Hematopoietic multipotent progenitor cell treated with erythropoietin and hydrocortisone succinate and interleukin-3 and kit ligand, for 17 days (in vitro differentiated cells): ENCODE measurements at places on chromosomes 3 and 15.
A peak's percentile ranks its signal among the peaks of the same experiment; 100 is the strongest.

DNA sequence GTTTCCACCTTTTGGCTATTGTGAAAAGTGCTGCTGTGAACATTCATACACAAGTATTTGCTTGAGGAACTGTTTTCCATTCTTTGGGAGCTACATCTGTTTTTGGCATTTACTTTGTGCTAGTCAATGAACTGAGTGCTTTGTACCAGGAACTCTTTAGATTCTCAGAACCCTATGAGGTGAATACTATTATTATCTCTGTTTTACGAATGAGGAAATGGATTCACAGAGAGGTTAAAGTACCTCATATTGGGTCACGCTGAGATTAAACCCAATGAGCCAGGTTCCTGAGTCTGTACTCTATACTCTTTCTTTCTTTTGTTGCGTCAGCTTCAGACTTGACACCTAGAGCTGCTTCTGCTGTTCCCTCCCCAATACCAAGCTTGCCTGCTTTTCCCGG is 358.1 kb downstream of the CNTN4 start:
- DNase-seq, result no peak

- no peak for DNase-seq
Observed at GRCh38 chr15:44529864-44530604, 6.9 kb upstream of the EIF3J start.

DNA sequence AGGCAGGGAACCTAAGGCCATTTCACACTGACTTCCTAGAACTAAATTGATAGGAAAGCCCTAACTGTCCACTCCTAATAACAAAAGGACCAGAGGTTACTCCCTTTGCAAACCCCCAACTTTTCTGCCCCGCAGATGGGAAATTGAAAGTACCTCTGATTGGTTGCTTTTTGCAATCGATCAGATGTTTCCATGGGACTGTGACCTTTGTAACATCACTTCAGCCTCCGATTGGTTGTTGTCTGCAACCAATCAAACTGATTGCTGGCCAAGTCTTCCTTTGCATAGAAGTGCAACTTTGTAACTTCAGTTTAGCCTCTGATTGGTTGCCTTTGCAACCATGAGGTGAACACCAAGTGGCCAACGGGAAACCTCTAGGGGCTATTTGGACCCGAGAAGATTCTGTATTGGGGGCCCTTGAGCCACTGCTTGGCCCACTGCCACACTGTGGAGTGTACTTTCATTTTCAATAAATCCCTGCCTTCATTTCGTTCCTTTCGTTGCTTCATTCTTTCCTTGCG is 11.3 kb upstream of the KNL1 start:
- no peak for DNase-seq

DNA sequence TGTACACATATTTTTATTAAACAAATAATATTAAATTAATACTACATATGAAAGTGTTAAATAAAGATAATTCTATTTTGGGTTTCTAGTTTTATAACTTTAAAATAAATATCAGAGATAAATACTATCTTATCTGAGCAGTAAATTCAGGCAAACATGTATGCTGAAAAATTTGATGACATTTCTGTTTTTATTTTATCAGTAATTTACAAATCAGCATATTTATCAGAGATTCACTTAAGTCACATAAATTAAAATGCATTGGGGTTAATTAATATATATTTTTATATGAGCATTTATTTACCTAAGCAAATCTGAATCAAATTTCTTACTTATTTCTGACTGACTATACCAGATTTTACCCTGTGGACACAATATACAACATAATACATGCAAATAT is 1499.8 kb downstream of the OTOL1 start:
- no peak for DNase-seq

DNA sequence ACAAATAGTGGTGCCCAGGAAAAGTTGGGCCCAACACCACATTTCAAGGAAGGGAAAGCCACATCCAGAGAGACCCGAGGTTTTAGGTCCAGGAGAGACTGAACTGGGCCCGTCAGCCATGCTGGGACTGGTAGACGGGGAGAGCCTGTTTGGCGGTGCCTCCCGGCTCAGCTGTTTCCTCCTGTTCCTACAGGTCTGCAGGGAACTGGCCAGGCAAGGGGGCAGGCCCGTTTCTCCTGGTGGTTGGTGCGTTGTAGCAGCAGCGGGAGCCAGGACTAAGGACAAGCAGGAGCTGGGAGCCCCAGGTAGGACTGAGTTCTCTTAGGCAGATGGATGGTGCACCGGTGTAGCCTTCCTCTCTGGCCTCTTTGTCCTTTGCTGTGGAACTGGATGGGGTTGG is 3.9 kb downstream of the PRKCD start:
- DNase-seq, result no peak

DNA sequence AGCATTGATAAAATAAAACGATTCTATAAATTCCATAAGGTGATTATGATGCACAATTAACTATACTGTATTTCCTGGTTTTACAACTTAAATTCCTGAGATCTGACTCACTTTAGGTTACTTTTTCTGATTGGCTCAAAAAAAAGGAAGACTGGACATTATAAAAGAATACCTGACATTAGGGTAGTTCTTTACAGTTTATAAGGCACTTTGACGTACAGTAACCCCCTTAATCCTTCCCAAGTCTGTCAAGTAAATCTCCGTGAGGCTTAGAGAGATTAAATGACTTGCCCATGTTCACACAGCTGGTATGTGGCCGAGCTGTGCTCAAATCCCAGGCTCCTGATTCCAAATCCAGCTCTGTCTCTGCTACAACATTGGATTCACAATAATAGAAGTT is 1.0 kb upstream of the SLTM start:
- DNase-seq, result no peak

GRCh38 chr3:123258811-123259420 is 57.2 kb downstream of the SEC22A start:
- peak; percentile 40 for DNase-seq

DNA sequence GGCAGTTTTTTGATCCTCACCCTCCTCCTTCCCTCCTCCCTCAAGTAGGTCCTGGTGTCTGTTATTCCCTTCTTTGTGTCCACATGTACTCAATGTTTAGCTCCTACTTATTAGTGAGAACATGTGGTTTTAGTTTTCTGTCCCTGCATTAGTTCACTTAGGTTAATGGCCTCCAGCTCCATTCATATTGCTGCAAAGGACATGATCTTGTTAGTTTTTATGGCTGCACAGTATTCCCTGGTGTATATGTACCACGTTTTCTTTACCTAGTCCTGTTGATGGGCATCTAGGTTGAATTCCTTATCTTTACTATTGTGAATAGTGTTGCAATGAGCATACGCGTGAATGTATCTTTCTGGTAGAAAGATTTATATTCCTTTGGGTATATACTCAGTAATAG is 61.7 kb upstream of the FGF7 start:
- DNase-seq, result no peak

DNA sequence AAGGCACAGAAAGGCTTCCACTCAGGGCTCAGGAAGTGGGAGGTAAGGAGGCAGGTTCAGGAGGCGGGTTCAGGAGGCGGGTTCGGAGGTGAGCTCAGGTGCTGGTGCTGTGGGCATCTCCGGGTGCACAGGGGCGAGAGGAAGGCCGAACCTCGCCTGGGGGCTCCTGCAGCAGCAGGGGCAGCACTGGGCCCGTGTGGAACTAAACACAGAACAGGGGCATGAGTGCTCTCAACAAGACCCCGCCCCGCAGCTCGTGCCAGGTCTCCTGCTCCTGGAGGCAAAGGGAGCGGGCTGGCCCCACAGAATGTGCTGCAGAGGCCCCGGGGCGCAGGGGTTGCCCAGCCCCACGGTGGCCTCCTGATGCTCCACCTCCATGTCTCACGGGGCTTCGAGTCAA is 13.7 kb downstream of the ZDHHC19 start:
- DNase-seq, result no peak

GRCh38 chr3:188274249-188274915 is 120.4 kb downstream of the LPP start:
- DNase-seq, result no peak

GRCh38 chr15:92519709-92520108 is 126.0 kb downstream of the ST8SIA2 start:
- DNase-seq, result no peak

DNA sequence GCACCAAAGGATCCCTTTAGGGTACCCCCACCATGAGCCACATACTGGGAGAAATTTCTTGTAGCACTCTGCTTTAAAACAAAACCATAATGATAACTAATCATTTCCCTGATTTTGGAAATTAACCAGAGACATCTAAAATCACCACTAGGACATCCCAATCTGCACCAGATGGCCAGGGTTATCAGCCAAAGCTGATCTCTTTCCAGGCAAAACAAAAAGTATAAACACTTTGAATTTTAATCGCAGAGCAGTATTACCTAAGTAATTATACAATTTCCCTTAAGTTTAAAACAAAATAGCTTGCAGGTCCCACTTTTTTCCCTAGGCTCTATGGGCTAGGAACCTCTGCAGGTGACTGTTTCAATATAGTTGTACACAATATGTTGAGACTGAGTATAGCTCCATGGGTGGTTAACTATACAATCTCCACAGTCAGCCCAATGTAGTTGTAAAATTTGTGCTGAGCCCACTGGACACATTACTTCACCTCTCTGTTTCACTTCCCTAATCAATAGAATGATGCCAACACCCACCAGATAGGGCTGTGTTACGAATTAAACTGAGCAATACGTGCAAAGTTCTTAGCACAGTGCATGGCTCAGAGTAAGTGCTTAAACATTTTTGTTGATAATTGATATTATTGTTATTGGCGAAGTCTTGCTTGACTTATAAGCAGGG is 629 bp upstream of the NOX5 start:
- DNase-seq, result no peak

GRCh38 chr3:58158442-58159153 is 52.2 kb downstream of the DNASE1L3 start:
- no peak for DNase-seq

GRCh38 chr3:71916747-71917369 is 131.9 kb upstream of the PROK2 start:
- no peak for DNase-seq

DNA sequence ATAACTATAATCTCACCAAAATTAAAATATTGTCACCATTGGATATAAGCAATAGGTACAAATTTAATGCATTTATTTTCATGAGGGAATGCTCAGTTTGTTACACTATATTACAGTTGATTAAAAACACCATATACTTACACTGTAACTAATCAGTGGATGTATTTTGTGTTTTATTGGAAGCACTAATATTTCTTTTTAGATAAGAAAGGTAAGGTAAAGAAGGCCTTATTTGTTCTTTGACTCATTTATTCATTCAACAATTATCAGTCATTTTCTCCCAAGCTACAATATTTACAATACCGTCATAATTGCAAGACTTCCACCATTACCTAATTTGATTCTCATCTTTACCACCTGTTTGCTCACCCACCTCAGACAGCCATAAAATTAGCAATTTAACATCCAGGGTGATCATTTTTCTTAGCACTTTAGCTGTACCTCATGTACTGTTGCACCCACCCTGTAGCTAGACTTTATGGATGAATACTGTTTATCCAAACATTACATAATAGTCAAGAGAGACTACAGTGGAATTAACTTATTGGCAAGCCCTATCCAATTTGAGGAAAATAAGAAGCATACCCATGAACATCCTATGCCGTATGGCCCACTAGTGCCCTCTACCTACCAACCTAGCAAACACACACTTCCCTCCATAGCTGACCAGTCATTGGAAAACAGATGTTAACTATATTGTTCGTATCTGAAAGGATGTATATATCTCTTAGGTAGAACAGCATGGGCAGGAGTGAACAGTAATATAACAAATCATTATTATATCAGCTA is 229.6 kb downstream of the BBX start:
- no peak for DNase-seq

- DNase-seq, result peak; percentile 60
Observed at GRCh38 chr3:72444656-72445223, 403.5 kb downstream of the SHQ1 start.

DNA sequence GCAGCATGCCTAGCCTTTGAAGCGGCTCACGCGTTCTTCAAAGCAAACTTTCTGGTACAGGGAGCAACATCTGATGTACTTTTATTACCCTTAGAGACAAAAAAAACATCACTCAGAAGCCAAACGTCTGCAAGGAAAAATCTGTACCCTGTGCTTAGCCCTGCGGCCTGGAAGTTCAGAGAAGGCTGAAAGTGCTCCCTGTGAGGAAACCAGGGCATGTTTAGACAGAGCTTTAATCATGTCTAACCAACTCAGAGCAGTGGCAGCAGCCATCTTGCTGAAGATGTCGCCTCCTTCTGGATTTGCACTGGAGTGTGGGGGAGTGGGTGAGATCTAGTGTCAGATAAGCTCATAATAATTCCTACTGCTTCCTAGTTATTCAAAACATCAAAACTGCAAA is 170.4 kb downstream of the P3H2 start:
- DNase-seq, result no peak

GRCh38 chr3:32349184-32349583 is 42.5 kb upstream of the CMTM7 start:
- no peak for DNase-seq

DNA sequence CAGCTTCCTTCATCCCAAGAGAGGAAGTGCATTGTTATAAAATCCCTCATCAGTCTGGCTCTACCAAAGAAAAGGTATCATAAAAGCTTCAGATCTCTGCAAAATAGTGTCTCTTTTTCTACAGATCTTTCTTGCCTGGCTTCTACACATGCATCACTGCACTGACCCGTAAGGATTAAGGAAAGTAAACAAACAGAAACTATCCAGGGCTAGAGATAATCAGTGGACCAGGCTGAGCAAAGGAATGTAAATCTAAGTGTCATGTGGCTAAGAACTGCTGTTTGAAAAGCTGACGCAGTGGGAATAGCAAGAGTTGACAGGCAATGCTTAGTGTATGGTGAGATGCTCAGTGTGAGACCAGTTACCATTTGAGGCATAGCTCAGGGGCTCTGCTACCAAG is 339.7 kb downstream of the IL5RA start:
- no peak for DNase-seq

DNA sequence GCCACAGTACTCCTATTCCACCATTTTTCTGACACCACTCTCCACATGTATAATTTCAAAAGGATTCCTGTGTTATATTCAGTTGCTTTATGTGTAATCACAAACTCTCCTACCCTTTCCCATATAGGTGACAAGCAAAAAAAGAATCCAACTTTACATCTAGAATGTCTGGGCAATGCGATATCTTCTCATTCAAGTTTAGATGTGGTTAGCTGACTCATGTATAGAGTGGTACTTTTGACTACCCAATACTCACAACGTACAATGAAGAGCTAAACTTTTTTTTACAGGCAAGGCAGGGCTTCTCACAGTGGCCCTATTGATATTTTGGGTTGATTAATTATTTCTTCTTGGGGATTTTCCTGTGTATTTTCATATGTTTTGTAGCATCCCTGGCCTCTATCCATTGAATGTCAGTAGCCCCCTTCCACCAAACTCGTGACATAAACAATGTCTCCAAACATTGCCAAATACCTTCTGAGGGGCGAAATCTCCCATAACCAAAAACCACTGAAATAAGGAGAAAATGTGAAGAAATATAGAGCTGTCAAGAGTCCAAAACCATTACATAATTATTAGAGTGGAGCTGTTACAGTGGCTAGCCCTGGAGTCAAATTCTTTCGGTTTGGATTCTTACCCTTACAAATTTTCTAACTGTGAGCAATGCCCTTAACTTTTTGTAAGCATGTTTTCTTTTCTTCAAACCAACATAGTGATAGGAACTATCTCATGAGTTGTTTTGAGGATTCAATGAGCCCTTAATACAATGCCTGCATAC is 342.6 kb downstream of the NSUN3 start:
- no peak for DNase-seq

GRCh38 chr3:24538891-24539290 is 44.2 kb upstream of the THRB start:
- no peak for DNase-seq
